ENCODE measurements at places on chromosomes 3 and 15. TPM values are rescaled to one million over a fixed set of nuclear protein-coding genes. Genes with fewer than 3 reads are reported as not detected.

NRROS gene
- 0.52 TPM for total RNA-seq

MEGF11 gene
- 1.0 TPM for total RNA-seq

DLL4 gene
- total RNA-seq, result 2.0 TPM

DNA sequence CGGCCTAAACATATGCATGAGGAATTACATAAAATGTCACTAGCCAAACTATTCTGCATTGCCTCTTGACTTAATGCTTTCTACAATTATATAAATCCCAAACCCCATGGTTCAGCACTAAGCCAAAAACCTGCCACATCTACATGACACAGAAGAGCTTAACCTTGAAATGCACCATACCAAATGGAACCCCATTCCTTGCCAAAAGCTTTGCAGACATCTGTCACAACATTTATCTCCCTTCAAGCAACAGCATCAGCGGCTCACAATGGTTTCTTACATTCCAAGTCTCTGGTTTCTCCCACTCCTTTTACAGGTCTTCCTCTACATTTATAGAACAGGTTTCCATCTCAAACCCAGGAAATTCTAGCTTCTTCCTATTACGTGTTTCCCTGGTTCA lies 58.4 kb upstream of the GYG1 start:
- no peak for DNase-seq

- DNase-seq, result no peak
These were observed 12.0 kb downstream of the NFKBIZ start for GRCh38 chr3:101861212-101861788.

DNA sequence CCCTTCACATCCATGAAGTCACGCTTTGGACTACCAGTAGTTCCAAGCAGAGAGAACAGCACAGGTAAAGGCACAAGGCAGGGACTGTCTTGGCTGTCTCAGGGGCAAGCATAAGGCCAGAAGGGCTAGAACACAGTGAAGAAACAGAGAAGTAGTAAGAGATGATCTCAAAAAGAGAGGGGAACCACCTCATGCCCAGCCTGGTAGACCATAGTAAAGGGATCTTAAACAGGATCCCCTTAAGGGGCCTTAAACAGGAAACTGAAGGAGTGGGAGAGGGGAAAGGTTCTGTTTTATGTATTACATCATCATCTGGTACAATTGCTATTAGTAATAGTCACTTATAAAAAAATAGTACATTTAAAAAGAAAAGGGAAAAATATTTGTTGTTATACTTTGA lies 25.8 kb downstream of the P2RY1 start:
- DNase-seq, result no peak

All from neural crest cell (in vitro differentiated cells).